ENCODE measurements at places on chromosomes 5 and 9. TPM values are rescaled to one million over a fixed set of nuclear protein-coding genes. Genes with fewer than 3 reads are reported as not detected.
A peak's percentile ranks its signal among the peaks of the same experiment; 100 is the strongest.

- DNase-seq = peak; percentile 76
Measured at GRCh38 chr5:132877938-132878337, 4.5 kb downstream of the LEAP2 start.

OR1J2 gene
- not detected for total RNA-seq

DNA sequence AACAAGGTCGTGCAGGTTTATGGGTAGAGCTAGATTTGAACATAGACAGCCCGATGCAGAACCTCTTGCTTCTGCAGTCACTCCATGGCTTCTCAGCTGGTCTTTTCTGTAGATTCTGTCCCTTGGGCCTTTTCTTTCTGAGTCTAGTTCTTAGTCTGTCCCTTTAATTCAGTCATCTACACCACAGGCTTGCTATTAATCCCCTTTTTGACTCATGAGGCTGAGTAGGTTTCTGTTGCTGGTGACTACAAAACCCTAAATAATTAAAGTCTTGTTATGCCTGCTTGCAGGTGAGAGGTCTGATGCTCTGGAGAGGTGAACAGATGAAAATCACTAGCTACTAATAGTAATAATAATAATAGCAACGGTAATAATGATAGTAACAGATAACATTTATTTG, 19.3 kb upstream of the STRBP start:
- no peak for DNase-seq

CDX1 gene
- total RNA-seq = 0.31 TPM

GRCh38 chr9:101902051-101902450, 163.6 kb upstream of the GRIN3A start:
- DNase-seq = no peak

- no peak for DNase-seq
Measured at GRCh38 chr9:115046199-115046598, 71.8 kb downstream of the TNC start.

DBH gene
- 0.10 TPM for total RNA-seq

DNA sequence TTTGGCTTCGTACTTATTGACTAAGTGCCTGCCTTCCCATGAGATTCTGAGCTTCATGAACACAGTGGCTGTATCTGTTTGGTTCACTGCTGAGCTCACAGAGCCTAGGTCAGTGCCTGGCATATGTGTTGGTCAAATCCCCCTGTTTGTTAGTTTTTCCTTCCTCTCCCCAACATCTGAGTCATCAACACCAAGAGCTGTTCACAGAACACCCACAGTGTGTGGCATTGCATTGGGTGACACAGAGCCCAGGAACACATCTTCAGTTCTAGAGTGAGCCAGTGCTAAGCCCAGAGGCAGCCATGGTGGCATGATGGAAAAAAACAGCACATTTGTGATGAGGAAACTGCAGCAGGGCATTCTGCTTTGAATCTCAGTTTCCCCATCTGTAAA, 294.6 kb downstream of the SEC61B start:
- DNase-seq = no peak
